Right atrium auricular region (tissue), 2 donors: ENCODE measurements at places on chromosomes 11 and 22. TPM values are rescaled to one million over a fixed set of nuclear protein-coding genes. Genes with fewer than 3 reads are reported as not detected.

GRCh38 chr22:46792061-46792796 lies 29.8 kb downstream of the TBC1D22A start:
- no peak for DNase-seq

DNA sequence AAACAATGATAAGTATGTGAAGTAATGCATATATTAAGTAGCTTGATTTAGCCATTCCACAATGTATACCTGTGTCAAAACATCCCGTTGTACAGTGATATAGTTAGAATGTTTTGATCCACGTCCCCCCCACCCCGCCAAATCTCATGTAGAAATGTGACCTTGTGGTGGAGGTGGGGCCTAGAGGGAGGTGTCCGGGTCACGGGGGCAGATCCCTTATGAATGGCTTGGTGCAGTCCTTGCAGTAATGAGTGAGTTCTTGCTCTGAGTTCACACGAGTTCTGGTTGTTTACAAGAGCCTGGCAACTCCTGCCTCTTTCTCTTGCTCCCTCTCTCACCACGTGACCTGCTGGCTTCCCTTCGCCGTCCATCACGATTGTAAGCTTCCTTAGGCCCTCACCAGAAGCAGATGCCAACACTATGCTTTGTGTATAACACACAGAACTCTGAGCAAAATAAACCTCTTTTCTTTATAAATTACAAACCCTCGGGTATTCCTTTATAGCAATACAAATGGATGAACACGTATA lies 41.6 kb downstream of the FANCF start:
- no peak for DNase-seq

DNA sequence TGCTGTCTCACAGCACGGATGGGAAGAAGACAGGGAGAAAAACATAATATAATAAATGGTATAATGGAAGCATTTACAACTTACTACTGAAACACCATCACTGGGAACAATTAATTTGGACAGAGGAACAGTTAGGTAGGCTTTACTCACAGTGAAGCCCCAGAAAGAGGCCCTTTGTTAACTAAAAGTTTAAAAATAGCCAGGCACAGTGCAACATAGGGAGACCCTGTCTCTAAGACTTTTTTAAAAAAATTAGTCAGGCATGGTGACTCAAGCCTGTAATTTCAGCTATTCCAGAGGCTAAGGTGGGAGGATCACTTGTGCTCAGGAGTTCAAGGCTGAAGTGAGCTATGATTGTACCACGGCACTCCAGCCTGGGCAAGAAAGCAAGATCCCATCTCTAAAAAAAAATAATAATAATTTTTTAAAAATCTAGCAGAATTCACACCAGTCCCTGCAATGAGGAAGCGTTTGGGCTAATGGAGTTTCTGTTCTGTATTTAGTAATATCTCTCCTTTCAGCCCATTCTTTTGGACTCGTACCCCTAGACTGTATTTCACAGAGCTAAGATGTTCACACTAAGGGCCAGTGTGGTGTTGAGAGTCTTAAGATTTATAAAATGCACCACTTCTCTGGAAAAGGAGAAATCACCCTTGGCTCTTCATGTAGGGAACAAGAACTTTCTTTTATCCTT lies 275.5 kb downstream of the SOX6 start:
- no peak for DNase-seq

DNA sequence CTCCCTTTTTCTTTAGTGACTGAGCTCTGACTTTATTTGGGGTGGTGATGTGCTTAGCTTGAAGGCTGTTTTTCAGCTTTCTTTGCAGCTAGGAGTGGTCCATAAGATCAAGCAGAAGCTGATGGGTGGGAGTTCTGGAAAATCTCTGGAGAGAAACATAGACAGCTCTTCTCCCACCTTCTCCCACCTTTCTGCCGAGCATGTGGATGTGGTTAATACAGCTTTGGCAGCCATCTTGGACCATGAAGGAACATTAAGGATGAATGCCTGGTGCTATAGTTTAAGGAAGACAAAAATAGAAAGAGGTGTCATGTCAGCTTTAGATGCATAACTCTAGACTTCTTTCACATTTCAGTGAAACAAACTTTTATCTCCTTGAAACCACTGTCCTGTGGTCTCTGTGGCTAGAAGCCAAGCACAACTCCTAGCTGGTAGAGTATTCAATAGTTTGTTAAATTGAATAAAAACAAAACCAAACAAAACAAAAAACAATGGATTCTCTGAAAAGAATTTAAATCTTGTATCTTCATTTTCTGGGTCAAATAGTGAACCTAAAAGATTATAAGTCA lies 203.6 kb upstream of the SESN3 start:
- no peak for DNase-seq

GRCh38 chr11:93512949-93513667 lies 30.1 kb downstream of the SMCO4 start:
- DNase-seq, result no peak

GRCh38 chr11:92830377-92831155 lies 138.9 kb upstream of the MTNR1B start:
- DNase-seq, result no peak

GRCh38 chr11:57324154-57324885 lies 432 bp downstream of the TNKS1BP1 start:
- DNase-seq, result no peak

DNA sequence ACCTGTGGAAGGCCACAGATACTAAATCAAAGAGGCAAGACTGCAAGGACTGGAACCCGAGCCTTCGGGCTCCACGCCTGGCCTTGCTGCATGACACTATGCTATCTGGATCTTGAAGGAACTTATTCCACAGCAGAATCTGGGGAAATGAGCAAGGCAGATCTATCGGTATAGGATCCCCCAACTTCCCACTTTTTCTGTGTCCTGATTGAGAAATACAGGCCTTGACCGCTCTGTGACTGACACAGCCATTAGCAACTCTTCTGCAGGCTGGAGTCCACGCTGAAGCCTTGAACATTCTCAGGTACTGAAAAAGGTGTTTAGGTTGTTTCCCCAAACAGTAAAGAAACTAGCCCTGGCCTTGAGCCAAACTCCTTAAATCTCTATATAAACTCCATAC lies 241.2 kb upstream of the NARS2 start:
- DNase-seq, result no peak

DNA sequence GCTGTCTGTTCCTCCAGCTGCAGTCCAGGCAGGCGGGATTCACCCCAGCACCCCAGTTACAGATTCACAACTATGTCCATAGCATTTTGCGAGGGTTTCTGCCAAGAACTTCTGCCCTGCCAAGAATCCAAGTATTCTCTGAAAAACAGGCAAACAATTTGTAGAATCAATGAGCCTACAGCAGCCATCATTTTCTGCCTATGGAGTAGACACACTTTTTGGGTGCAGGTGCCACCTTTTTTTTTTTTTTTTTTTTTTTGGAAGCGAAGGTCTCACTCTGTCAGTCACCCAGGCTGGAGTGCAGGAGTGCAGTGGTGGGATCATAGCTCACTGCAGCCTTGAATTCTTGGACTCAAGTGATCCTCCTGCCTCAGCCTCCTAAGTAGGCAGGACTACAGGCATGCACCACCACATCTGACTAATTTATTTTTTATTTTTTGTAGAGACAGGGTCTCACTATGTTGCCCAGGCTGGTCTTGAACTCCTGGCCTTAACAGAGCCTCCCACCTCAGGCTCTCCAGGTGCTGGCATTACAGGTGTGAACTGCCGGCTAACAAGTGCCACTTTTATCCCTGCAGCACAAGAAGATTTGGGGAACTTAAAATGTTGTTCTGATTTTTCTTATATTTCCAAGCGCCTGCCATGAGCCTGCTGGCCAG lies 195.1 kb downstream of the SNX19 start:
- no peak for DNase-seq

GRCh38 chr11:92295175-92296137 lies 70.8 kb downstream of the FAT3 start:
- DNase-seq, result no peak

GRCh38 chr11:28834877-28835276 lies 726.7 kb downstream of the METTL15 start:
- no peak for DNase-seq

- DNase-seq, result no peak
Observed at GRCh38 chr11:109061394-109061793, 360.6 kb upstream of the C11orf87 start.

Gene PDGFD
- total RNA-seq, result 14.4 TPM

Gene APOL5
- 0.74 TPM for total RNA-seq

GRCh38 chr11:93100211-93100610 lies 97.6 kb downstream of the SLC36A4 start:
- no peak for DNase-seq

Gene TRIM49D1
- not detected for total RNA-seq

- DNase-seq, result no peak
Observed at GRCh38 chr22:37641561-37641949, 2.1 kb downstream of the SH3BP1 start.

DNA sequence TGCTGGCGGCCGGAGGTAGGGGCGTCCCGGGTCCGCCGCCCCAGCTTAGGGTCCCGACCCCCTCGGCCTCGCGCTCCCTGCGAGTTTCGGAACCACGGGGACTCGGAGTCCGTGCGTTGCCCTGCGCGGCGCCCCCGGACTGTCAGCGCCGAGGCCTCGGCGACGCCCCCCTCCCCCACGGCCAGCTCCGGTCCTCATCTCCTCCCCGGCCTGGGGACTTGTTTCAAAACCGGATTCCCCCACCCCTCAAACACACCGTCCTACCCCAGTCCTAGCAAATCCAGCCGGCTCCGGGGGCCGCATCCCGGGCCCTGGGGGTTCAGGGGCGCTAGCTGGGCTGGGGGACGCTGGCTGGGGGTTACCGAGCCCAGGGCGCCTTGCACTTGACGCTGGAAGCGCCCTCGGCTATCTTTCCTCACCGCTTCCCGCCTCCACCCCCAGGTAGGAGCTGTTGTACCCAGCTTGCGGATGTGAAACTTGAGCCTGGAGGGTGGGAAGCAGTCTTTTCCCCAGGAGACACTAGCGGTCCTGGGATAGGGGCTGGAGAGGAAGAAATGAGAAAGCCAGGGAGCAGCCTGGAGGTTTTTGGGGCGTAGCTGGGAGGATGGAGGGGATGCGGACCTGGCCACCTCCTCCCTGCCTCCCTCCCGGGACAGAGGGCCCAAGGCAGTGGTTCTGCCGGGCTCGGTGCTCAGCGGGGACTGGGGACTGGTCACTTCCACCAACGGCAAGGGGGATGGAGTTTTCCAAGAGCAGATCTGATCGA lies 550 bp downstream of the FBLN1 start:
- no peak for DNase-seq

GRCh38 chr11:75589933-75590332 lies 27.9 kb downstream of the SERPINH1 start:
- no peak for DNase-seq

Gene ANKK1
- not detected for total RNA-seq

DNA sequence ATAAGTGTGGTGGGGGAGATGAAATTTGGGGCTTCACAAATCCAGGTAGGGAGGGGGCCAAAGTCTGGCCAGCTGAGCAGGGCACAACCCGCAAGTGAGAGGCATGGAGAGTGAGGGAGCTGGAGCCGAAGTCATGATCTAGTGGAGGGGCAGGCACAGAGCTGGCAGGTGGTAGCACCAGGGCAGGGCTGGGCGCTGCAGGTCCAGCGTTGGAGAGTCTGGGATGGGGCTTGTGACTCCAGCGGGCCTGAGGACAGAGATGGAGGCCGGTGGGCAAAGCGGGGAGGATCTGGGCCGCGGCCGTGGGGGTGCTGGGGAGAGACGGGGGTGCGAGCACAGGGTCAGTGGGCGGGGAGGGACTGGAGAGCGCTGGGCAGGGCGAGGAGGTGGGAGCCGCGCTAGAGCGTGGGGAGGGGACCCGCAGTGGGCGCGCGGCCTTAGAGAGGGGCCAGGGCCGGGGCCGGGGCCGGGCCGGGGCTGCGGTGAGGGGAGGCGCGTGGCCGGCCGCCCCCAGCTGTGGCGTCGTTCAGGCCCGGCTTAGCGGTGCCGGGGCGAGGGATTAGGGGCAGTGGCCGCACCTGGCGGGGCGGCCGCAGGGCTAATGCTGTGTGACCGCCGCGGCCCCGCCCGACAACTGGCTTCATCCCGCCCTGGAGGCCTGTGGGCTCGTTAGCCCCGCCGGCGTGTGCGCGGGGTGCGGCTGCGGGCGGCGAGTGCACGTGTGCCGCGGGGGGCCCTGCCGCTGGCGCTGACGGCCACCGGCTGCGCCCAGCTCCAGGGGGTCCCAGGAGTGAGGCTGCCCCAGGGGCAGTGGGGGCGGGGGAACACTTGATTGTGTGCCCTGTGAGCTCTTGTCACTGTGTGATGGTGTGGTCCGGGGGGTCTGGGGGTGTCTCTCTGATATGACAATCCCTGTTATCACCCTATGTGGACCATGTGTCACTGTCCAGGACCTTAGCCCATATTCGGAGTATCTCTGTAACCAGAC lies 23.6 kb upstream of the MYOD1 start:
- no peak for DNase-seq

DNA sequence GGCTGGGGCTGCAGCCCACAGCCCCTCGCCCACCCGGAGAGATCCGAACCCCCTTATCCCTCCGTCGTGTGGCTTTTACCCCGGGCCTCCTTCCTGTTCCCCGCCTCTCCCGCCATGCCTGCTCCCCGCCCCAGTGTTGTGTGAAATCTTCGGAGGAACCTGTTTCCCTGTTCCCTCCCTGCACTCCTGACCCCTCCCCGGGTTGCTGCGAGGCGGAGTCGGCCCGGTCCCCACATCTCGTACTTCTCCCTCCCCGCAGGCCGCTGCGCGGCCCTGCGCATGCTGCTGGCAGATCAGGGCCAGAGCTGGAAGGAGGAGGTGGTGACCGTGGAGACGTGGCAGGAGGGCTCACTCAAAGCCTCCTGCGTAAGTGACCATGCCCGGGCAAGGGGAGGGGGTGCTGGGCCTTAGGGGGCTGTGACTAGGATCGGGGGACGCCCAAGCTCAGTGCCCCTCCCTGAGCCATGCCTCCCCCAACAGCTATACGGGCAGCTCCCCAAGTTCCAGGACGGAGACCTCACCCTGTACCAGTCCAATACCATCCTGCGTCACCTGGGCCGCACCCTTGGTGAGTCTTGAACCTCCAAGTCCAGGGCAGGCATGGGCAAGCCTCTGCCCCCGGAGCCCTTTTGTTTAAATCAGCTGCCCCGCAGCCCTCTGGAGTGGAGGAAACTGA lies 731 bp downstream of the GSTP1 start:
- peak; percentile 78 for DNase-seq

DNA sequence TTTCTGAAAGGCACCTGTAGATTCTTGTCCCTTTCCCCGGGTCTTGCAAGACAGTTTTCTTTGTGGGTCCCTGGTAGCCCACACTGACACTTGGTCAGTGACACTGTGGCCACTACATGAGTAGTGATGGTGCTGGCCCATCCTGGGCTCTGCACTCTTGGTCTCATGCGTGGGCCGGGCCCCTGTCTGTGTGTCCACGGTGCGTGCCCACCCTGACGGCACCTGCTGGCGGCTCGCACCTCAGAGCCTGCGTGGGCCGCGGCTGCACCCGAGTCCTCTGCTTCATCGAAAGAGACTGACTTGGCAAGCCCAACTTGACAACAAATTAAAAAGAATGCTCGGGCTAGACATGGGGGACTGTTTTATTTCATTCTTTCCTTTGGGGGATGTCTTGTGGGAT lies 37.5 kb downstream of the ADAMTS15 start:
- DNase-seq, result no peak

Gene PTS
- total RNA-seq, result 18.1 TPM

GRCh38 chr22:46035742-46036557 lies 59.0 kb upstream of the WNT7B start:
- DNase-seq, result peak; percentile 100

DNA sequence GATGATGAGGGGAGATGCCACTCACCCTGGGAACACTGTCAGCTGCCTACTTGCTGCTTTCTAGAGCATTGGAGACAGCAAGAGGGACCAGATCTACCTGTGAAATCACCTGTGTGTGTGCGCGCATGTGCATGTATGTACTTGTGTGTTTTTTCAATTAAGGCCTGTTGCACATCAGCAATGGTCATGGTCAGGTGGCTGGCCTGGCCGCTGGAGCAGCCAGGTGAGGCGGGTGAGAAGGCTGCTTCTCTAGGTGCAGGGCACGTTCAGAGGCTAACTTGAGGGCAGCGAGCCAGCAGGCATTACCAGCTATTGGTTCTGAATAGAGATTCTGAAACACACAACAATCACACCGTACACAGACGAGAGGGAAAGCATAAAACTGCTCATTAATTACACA lies 65.1 kb downstream of the PARVG start:
- DNase-seq, result peak; percentile 11
